ENCODE measurements at places on chromosomes 1 and 21.

DNA sequence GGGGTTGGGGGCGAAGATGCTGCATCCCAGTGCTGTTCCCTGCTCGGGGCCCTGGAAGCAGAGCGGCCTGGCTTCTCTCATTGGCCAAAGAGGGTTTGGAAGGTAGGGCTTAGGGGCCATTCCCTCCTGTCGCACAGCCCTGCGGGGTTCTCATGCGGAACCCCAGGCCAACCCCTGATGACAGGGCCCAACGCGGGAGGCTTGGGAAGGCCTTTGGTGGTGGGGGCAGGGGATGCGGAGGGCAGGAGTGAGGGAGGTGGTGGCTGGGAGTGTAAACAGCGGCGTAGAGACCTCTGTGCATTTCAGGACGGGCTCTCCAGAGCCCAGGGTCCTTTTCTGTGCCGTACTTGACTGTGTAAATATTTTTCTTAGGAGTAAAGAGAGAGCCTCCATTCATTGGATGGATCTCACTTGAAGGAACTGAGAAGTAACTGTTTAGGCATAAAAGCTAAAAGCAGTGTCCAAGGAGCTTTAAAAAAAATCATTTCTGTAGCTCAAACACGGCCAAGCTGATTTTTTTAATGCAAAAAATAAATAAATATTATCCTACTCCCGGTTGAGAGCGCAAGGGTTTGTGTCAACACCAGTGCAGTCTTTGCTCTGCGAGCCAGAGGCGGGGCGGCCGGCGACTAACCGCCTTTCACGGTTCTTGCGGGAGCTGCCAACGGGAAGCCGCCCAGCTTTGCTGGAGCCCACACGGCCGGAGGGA, 169.1 kb downstream of the PRDM16 start:
- no peak for DNase-seq

DNA sequence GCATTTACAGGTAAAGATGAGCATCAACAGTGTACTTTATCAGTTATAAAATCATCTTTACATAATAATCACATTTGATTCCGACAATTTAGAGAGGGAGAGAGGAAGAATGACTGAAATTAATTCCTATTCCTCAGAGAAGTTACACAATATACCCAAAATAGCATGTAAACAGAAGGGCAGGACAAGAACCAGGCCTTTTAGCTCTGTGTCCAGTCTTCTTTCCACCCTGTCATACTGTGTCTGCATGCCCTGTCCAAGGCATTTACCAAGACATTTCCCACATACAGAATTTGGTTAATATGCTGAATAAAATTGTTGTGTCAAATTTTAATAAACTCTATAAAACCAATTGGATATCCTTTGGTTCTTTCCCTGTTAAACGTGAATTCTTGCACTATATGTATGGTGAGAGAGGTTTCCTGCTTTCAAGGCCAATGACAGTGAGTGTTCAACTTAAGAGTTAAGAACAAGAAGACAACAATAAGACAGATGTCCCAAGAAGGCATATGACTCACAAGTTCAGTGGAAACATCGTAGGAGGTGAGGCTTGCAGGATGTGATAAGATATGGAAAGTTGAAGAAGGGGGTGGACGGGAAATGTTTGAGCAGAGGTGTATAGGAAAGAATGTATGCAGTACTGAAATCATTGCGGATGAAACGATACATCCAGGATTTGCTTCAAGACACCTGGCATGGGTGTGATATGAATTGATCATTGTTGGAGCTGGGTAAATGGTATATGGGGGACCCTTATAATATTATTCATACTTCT, 20.8 kb downstream of the LRRC8B start:
- no peak for DNase-seq

DNA sequence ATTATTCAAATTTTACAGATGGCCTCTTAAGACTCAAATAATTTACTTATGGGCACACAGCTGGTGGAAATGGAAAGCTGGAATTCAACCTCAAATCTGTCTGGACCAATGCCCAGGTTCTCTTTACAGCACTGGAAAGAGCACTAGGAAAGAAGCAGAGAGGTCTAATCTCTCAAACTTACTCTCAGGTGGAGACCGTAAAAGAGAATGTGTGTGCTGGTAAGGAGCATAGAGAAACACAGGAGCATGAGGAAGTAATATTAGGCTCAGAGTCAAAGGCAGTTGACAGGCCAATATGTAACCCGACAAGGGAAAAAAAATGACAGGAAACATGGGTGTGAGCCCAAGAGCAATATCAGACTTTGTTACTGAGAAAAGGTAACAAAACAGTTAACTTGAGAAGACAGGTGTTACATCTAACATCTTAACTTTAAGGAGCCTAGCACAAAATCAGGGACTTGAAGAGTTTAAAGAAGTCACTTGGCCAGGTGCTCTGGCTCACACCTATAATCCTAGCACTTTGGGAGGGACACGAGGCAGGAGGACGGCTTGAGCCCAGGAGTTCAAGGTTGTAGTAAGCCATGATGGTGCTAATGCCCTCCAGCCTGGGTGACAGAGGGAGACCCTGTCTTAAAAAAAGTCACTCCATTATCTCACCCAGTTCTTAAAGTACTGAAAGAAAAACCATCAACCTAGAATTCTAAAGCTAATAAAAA, 20.7 kb downstream of the PPP1R15B start:
- DNase-seq: no peak

DNA sequence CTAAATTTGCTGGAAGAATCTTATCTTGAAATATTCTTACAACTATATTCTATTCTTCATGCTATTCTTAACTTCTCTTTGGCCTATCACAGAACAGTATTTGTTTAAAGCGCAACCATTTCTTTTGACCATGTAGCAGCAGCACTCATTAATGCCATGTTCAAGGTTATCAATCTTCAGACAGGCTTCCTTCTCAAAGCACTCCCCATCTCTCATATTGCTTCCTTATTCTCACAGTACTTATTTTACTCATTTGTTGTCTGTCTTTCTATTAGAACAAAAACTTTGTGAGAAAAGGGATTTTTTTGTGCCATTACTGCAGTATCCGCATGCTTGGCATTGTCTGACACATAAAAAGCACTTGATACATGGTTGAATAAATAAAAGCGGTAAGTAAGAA, 89.7 kb downstream of the ATP1B1 start:
- no peak for DNase-seq

GRCh38 chr1:211828584-211829342, 1.8 kb downstream of the LPGAT1 start:
- DNase-seq: no peak

DNA sequence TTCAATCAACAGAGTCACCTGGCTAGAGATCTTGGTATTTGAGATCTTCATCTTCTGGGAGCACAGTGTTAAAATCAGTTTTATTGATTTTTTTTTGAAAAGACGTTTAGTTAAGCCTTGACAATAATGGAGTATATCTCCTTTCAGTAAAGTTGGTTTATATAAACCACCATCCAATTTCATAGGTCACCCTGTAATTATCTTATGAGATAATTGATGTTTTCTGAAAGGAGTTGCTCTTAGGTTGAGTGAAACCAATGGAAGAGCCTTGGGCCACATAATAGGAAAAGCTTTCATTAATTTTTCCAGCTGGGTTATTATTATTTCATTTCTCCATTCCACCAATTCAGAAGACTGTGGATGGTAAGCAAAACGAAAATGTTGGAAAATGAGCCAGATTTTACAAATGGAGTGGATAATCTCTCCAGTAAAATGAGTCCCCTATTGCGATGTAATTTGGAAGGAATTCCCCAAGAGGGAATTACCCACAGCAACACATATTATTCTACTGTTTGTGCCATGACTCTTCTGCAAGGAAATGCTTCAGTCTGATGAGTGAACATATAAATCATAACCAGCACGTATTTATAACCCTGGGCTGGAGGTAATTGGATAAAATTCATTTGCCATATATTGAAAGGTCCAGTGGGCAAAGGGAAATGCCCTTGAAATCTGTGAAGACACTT, 46.2 kb upstream of the TINAGL1 start:
- no peak for DNase-seq

- no peak for DNase-seq
These were observed 35.9 kb downstream of the ZNF496 start for GRCh38 chr1:247295746-247296145.

DNA sequence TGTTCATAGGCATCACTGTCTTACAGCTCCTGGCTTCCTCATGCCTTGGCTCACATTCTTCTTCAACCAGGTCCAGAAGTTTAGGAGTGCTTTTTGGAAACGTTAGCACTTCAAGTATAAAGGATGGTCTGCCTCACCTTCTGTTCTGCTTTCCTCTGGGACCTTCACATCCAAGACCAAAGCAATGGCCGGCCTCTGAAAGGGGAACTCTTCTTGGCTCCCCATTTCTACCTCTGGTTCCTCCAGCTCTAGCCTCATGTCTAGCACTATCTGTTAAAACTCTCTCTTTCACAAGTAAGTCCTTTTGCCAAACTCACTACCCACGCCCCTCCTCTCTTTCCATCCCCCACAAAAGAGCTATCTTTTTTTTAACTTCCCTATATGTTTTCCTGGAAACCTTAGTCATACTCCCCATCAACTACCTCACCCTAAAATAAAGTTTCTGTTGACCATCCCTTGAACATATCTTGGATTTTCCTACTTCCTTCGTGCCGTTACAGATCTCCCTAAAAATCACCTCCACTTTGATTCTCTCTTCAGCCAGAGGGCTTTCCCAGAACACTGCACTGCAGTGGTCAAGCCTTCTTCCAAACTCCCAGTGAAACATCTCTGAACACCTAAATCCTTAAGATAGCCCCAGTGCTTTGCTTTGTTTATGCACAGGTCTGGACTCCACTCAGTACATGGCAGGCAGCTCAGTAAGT, 7.9 kb downstream of the SORT1 start:
- DNase-seq: no peak

DNA sequence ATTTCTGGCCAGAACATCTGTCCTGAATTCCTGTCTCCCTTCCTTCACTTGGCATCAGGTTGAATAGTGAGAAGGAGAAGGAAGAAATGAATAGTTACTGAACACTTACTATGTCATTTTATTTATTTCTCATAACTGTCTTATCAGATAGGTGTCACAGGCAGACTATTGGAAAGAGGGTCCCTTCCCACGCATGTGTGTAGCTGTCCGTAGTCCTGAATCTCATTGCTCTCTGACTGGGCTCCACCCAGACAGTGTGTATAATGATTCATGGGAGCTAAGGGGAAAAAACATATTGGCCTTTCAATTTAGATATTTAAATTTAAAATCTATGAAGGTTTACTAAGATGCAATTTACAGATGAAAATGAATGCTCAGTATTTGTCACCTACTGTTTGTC, 86.1 kb downstream of the OMA1 start:
- no peak for DNase-seq

GRCh38 chr1:24126018-24126671, 14.2 kb upstream of the MYOM3 start:
- DNase-seq: no peak

DNA sequence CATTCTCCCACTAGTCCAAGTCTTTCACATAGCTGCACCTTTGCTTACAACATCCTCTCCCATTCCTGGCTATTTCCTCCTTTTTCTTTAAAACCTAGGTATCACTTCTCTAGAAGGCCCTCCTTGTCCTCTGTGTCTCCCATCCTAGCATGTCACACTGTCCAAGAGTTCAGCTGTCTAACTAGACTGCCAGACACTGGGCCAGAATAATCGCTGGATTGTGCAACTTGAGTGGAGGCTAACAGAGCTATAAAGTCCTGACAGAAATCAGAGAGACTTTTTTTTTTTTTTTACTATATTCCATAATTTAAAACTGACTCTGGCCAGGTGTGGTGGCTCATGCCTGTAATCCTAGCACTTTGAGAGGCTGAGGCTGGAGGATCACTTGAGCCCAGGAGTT, 4.2 kb upstream of the ANGPTL7 start:
- DNase-seq: no peak

Data from coronary artery (tissue), 2 donors.